Globus pallidus (tissue), 1 donor: ENCODE measurements at places on chromosomes 2 and 18.

DNA sequence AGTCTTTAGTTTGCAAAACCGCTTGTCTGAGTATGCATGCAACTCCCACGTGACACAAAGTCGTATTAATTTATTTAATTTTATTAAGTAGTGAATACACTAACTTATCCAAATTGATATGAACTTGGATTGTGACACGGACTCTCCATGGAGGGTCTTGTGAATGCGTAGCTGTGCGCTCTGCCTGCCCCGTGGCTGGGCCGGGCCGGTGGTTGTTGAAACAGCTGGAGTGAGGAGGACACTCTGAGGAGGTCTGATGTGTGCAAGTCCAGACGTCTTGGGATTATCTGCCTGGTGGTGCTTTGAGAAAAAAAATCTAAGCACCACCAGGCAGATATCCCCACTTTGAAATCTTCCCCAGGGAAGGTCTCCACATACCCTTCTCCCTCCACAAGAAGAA is 41.0 kb upstream of the RBM44 start:
- no peak for DNase-seq

GRCh38 chr2:226644399-226644865 is 155.2 kb downstream of the IRS1 start:
- no peak for DNase-seq

GRCh38 chr2:215728504-215729065 is 284.8 kb downstream of the MREG start:
- no peak for DNase-seq

- no peak for DNase-seq
Measured at GRCh38 chr2:71550801-71551630, 97.7 kb downstream of the DYSF start.

GRCh38 chr2:226799976-226800940 is 638 bp upstream of the IRS1 start:
- peak; percentile 29 for DNase-seq
